Amniotic stem cell (primary cell): ENCODE measurements at places on chromosomes 16 and 17.

DNA sequence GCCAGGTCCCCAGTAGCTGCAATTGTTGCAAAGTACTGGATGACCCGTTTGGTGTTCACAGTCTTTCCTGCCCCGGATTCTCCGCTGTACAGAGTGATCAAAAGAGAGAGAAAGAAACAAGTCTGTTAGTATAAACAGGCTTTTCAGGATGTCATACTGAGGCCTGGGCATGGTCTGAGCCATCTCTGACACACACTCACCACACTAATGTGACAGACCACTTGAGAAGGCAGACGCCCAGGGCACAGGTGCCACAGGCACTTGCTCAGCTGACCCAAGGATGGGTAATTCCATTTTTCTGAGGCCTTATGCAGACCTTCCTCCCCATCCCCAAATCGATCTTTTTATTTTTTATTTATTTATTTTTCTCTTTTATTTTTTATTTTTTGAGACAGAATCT lies 7.5 kb downstream of the MYH3 start:
- DNase-seq = no peak

DNA sequence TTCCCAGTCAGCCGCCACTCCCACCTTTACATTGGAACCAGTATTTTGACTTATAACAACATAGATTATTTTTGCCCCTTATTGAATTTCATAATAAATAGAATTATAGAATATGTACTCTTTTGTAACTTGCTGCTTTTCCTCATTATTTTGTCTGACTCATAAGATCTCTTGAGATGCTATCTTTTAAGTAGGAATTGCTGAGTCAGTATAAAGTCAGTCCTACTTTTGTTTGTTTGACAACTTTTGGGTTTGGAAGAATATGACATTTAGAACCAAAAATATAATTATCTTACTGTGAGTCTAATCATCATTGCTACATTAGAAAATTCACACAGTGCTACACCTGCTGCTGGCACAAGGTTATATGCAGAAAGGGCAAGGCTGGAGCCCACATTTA lies 69.7 kb downstream of the STXBP4 start:
- DNase-seq = no peak

- no peak for DNase-seq
These were observed 64.0 kb downstream of the MRM1 start for GRCh38 chr17:36665417-36665816.

DNA sequence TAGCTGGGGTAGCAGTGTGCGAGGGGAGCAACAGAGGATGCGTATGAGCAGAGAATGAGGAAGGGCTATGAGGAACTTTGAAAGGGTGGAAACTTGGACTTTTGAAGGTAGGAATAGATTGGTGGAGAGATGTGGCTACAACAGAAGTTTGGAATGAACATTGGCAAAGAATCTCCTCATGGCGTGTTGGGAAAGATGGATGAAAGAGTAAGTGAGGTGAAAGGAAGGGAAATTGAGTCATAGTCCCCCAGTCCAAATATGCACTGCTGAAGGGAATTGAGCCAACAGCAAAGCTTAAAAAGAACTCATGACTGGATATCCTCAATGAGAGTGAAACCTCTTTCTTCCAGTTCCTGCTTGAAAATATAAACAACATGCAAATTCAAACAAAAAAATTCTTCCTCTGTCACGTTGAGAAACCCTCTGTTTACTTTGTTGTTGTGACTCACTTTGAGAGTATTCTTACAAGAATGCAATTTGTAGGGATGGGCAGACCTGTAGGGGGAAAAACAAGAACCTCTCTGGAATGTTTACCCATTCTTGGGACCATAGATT lies 313.2 kb upstream of the KCNJ16 start:
- DNase-seq = peak; percentile 51

GRCh38 chr17:38730526-38731379 lies 612 bp downstream of the CISD3 start:
- DNase-seq = no peak

GRCh38 chr16:11264155-11264832 lies 4.8 kb downstream of the TNP2 start:
- no peak for DNase-seq

DNA sequence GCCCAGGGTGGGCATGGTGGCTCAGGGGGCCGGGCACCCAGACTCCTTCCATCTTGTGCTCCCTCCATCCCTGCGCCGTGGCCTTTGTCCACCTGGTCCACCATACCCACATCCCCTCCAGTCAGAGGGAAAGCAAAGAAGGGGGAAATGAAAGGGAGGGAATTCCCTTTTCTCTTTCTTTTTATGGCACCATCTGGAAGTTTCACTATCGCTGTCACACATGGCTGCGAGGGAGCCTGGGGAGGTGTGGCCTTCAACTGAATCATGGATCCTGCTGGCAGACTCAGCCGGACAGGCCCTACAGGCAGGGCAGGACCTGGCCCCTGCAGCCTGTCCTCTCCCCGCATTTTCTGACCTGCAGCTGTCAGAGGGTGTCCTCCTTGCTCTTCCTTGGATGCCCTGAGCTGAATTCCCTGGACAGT lies 6.2 kb downstream of the SLC12A3 start:
- no peak for DNase-seq

GRCh38 chr17:58232707-58233156 lies 5.7 kb upstream of the LPO start:
- no peak for DNase-seq

GRCh38 chr17:33435721-33436301 lies 142.7 kb upstream of the ASIC2 start:
- DNase-seq = no peak

DNA sequence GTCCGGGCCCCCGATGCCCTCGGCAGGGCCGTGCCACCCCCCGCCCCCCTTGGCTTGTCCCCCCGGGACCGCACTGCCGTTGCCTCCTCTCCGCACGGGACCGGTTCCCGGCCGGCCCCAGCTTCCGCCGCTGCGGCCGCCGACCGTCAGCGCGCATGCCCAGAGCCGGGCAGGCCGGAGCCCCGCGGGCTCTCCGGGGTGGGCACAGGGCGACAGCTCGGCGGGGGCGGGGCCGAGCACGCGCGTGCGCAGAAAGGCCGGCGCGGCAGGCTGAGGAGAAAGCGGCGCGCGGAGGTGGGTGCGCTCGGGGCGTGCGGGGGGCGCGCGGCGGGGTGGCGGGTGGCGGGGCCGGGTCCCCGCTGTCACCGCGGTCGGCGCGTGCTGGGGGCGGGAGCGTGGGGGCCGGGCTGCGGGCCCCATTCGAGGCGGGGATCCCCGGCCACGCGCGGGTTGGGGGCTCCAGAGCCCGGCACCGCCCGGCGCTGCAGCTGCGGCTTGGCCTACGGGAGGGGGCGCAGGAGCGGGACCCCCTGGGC lies at the start of gene TBC1D24:
TSS of gene TBC1D24 (plus strand) at position 251 of the 536 bp plus-strand sequence. CDS start 21,022 bp downstream, outside the sequence.
- peak; percentile 72 for DNase-seq

GRCh38 chr17:77706938-77707337 lies 251.6 kb upstream of the TNRC6C start:
- no peak for DNase-seq

DNA sequence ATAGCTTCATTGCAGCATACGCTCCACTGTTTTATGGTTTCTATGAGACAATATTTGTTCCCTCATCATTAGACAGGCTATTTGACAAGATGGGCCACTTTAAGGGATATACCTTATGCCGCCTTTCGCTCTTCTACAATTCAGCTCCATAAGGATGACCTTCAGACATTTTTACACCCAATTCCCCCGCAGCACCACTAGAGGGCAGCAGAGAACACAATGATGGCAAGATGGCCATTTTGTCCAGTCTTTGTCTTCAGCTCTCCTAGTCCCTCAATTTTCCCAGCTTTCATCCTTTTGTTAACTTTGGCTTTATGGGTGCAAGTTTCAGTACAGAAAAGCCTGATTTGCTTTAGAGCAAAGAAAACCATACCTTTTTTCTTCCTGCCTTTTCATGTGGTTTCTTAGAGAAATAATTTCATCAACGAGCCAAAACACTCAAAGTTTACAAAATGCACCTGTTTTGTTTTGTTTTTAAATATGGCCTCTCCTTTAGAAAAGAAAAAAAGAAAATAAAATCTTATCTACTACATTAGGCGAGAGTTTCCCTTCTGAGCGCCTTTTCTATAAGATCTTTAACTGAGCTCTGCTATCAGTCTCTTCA lies 355.3 kb downstream of the TOX3 start:
- DNase-seq = no peak

GRCh38 chr17:56203430-56203829 lies 50.2 kb downstream of the ANKFN1 start:
- DNase-seq = no peak

- no peak for DNase-seq
These were observed 17.2 kb downstream of the C16orf86 start for GRCh38 chr16:67683767-67684166.

DNA sequence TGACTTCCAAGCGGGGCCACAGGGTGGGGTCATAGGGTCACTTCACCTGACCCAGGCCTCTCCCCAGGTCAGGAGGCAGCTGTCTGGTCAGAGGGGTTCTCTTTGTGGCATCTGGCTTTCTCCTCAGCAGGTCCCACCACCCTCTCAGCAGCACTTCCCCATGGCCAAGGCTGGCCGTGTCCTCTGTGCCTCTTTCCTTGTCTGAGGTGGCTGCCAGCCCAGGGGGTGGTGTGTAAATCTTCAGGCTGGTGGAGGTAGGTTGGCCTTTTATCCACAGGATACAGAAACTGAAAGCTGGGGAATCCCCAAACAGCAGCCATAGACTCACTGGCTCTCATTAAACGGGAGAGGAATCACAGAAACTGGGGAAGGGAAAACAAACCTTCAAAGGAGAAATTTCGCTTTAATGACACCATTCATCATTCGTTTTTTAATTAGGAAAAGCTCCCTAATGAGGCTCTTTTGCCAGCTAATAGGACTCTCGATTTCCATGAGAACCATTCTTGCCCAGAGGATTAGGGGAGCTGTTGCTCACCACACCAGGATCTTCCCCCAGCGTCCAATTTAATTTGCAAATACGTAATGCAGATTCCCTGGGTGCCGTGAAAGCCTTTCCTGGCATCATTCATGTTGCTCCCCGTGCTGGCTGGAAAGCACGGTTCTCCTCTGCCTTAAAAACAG lies 18.0 kb downstream of the C17orf75 start:
- no peak for DNase-seq

DNA sequence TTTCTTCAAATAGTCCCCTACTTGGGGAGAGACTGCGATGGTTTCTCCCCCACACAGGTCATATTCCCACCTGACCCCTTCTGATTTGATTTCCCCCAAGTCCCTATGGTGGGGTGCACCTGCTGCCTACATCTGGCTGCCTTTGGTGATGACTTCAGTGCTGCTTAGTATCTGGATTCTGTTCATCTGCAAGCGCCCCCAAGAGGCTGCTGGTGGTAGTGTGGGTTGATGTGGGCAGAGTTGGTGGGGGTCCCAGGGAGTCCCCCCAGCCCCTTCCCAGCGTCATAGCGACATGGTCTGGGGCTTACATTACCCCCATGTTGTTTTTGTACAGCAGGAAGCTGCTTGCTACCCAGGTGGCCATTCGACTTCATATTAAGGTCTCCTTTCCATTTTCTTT lies 99.2 kb downstream of the NTN1 start:
- DNase-seq = no peak

DNA sequence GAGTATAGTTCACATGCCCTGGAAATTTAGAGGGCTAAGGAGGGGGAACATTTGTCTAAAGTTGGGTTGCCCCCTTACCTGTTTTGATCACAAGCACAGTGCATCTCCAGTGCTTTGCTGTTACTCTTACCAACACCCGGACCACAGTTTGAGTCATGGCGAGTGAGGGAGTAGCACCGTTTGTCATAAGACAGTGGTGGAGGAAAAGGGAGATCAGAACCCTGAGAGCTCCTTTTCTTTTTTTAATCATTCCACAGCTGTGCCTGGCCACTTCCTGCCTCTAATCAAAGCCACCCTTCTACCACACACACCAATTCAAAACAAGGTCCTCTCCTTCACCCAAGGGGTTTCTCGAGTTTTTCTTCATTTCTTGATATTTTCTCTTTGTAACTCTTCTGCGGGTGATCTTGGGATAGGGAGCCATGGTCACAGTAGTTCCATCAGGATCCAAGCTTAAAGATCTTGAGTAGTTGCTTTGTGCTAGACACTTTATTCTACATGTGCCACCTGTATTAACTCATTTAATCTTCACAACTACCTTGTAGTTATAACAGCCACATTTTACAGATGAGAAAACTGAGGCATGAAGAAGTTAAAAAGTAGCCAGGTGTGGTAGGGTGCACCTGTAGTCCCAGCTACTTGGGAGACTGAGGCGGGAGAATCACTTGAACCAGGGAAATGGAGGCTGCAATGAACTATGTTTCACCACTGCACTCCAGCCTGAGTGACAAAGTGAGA lies 5.0 kb upstream of the MYL4 start:
- no peak for DNase-seq

DNA sequence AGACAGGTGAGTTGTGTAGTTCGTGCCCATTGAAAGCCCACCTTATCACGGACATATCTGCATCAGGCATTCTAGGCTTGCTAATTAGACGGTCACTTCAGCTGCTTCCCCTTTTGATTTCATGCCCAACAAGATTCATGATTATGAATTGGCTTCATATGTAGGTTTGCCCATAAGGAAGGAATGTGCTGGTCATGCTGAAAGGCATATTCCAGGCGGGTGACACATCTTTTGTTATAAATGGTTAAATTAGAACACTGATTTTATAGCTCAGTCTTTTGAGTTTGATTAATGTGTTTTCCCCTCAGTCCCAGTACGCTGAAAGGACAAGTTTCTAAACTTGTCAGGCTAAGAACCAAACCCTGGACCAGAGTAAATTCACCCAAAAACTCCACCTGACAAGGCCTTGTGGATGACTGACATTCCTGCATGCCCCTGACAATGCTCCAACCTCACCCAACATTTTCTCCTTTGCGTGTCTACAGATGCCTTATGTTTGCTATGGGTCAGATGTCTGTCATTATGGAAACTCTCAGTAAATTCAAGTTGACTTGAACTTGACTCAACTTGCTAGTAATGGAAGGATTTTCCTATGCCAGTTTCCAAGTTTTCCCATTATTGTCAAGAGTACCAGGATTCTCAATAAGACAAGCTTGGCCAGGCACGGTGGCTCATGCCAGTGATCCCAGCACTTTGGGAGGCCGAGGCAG lies 421.9 kb downstream of the PMP22 start:
- no peak for DNase-seq

DNA sequence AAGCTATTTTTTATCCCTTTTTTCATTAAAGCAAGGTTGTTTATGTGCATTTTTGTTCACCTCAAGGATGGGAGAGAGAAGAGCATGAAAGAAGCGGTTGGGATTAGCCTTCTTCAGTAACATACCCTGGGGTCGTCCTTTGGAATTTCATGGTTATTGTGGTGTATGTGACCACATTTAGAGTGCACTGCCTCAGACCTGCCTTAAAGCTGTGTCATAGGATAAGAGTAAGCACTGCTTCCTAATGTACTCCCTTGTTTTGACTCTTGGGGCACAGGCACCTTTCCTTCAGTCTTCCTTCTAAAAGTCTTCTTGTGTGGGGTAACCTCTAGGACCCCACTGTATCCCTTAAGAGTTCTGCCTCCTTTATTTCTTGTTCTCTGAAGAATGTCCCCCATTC lies 28.9 kb downstream of the TNRC6A start:
- no peak for DNase-seq

DNA sequence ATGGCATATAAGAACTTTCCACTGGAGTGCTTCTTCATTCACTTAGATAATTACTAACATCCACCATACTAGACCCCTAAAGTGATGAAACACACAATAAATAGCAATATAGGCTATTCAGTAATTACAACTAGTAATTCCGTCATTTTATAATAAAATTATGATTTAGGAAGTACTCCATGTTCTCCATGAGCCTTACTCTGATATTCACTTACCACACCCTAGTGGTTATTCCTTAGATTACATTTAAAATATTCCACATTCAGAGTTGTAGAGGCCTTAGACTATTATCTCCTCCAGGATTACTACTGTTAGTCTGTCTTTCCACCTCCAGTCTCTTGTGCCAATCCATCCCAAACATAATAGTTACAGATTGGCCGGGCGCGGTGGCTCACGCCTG lies 62.4 kb downstream of the STH start:
- no peak for DNase-seq
